Activated T-helper 2 cell treated with anti-CD3 and anti-CD28 coated beads, Interferon-gamma antibody, Interleukin-2, Interleukin-4, amounts not matched to agents 10 μg/mL and 5 μg/mL and 100 μg/mL, durations not matched to agents 14 hours and 24 hours and 36 hours (primary cell): ENCODE measurements at places on chromosomes 7 and 10. TPM values are rescaled to one million over a fixed set of nuclear protein-coding genes. Genes with fewer than 3 reads are reported as not detected.
A peak's percentile ranks its signal among the peaks of the same experiment; 100 is the strongest.

- peak; percentile 79 for DNase-seq
Measured at GRCh38 chr7:2698581-2699288, 10.7 kb downstream of the AMZ1 start.

ATG9B gene
- total RNA-seq: 5.0 and 6.4 TPM in 2 replicates

DNA sequence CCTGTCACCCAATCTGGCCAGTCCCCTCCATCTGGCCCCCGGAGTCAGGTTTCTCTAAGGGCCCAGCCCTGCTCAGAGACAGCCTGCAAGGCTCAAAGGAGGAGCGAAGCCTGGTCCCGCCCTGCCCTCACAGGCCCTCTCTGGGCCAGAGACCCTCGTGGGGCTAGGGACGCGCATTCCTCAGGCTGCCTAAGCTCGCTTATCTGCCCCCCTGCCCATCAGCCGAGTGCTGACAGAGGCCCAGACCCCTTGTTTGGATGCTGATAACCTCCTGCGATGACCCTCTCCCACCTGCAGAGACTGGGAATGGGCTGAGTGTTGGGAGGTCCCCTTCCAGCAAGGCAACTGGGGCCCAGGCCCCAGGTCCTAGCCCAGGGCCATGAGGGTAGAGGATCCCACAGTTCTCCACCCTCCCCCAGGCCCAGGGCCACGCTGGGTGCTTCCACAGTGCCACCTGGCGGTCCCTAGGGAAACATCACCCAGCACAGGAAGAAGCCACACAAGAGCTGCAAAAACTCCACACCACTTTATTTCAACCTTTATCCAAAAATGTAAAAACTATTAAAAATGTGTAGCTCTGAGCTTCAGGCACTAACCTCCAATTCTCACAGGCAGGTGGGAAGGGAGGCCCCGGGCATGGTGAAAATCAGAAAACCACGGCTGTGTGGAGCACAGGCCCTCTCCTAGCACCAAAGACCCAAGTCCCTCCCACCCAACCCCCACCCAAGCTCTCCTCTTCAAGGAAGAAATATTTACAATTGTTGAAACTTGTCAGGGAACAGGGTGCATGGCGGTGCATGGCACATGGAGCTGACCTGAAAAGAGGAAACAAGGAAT, 2.2 kb downstream of the NPM3 start:
- DNase-seq: peak; percentile 69

- no peak for DNase-seq
Measured at GRCh38 chr7:127581716-127582115, 3.7 kb downstream of the GCC1 start.

SPDYE17 gene
- total RNA-seq: not detected in 2 replicates

- no peak for DNase-seq
Measured at GRCh38 chr7:110861163-110861562, 229.8 kb upstream of the LRRN3 start.

PCDH15 gene
- total RNA-seq: 0.07 TPM in 1 of 2 replicates, not detected in the other

CYP2C18 gene
- total RNA-seq: 0.57 and 0.64 TPM in 2 replicates

DNA sequence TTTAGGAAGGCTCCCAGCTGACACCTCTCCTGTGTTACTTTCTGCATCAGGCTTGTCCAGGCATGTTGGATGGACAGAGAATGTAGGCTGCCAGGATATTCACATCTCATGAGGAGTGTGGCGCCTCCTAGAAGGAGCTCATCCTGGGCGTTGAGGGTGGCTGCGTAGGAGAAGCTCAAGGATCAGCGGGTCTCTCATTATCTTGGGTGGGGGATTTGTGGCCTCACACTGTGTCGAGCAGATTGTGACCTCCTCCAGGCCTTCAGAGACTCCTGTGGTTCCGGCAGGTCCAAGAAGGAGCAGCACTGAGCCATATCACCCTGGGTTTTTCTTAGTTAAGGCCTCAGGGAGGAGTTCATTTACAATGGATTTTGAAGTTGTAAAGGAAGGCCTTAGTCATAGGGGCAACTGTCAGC, 8.7 kb upstream of the COBL start:
- no peak for DNase-seq

CD36 gene
- total RNA-seq: not detected in 2 replicates

GRCh38 chr7:142603870-142604448, 145.3 kb upstream of the PRSS1 start:
- DNase-seq: peak; percentile 22

CCL24 gene
- total RNA-seq: not detected in 2 replicates

GRCh38 chr7:29457141-29457561, 106.5 kb upstream of the PRR15 start:
- no peak for DNase-seq

NEUROD6 gene
- total RNA-seq: not detected in 2 replicates

AVPI1 gene
- total RNA-seq: 2.3 and 2.4 TPM in 2 replicates

PNLIPRP2 gene
- total RNA-seq: not detected in 2 replicates

DNA sequence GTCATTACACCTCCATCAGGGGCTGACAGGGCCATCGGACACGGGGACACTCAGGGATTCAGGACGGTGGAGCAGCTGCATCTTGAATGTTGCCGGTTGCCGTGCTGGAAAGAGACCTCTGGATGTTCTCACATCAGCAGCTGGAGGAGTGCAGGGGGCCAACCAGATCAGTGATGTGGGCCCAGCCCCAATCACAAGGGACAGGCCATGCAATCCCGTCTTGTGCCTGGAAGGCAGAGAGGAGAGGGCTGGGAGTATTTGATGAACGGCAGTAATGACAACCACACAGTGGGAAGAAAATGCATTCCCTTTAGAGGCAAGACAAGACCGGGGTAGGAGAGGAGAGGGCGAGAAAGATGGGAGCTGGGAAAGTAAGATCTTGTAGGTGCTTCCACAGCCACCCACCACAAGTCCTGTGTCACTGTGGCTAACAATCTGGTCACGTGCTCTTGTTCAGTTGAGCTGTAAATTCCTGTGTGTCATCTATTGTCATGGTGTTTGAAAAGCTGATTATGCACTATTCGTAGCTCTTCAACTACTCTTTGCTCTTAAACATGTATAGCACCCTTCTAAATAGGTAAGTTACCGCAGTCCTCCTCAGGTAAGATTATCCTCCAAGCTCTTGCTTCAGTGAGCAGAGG, 85.9 kb upstream of the LEP start:
- no peak for DNase-seq

DNA sequence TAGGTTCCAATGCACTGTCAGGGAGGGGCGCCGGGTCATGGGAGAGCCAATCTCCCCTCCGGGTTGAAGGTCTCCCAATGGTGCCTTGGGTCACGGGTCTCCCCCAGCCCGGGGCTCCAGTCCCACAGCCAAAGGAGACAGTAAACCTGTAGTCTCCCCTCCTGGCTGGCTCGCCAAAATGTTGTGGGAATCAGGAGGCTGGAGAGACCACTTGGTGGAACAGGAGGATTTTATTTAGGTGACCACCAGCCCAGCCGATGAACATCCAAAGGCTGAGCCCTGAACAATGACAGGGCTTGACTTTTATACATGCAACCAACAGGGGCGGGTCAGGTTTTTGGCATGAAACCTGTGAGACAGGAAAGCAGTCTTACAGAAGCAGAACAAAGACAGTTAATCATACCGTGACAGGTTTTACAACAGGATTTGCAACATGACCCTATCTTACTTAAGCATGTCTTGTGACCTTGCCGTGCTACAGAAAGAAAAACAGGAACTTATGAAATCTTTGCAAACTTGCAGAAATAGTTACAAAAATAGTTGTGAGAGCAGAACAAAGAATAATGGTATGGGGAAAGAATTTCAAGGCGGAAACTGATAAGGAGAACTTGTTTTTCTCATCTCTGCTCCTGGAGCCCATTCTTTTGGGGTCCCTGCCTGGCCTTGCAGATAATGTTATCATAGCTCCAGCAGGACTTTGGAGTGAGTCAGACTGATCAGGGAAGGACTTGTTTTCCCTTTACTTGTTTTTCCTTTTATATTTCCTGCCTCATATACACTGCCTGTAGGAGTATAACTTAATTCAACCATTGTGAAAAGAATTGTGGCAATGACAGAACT, 7.1 kb downstream of the ERV3-1 start:
- DNase-seq: no peak

RAMP3 gene
- 0.14 TPM in 2 replicates for total RNA-seq

DNA sequence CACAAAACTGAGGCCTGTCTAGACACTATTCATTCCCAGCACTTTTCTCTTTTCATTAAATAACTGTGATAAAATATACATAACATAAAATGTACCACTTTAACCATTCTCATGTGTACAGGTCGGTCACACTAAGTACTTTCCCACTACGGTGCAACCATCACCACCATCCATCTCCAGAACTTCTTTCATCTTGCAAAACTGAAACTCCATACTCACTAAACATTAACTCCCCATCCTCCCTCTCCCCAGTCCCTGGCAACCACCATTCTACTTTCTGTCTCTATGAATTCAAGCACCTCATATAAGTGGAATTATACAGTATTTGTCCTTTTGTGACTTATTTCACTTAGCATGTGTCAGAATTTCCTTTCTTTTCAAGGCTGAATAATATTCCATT, 53.0 kb downstream of the ARHGAP12 start:
- no peak for DNase-seq

- no peak for DNase-seq
Measured at GRCh38 chr7:130334274-130334673, 10.3 kb upstream of the CPA5 start.

FGFBP3 gene
- 1.8 and 2.4 TPM in 2 replicates for total RNA-seq

- DNase-seq: no peak
Measured at GRCh38 chr10:71964743-71965515, 734 bp downstream of the CHST3 start.

DNA sequence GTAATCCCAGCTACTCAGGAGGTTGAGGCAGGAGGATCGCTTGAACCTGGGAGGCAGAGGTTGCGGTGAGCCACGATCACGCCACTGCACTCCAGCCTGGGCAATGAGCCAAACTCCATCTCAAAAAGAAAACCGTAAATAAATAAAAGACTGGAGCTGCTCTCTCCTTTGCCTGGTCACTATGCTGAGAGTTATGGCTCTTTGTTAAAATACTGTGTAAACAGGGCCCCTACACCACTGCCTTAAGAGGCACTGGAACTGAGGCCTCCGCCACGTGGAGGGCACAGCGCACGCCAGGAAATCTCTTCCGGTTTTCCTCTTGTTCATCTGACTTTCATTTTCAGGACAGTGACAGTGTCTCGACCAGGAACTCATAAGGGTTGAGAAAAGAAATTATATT, 123.3 kb downstream of the PAXIP1 start:
- no peak for DNase-seq

VIM gene
- total RNA-seq: 337 and 342 TPM in 2 replicates

GRCh38 chr10:62856021-62856420, 39.9 kb upstream of the EGR2 start:
- no peak for DNase-seq

DNA sequence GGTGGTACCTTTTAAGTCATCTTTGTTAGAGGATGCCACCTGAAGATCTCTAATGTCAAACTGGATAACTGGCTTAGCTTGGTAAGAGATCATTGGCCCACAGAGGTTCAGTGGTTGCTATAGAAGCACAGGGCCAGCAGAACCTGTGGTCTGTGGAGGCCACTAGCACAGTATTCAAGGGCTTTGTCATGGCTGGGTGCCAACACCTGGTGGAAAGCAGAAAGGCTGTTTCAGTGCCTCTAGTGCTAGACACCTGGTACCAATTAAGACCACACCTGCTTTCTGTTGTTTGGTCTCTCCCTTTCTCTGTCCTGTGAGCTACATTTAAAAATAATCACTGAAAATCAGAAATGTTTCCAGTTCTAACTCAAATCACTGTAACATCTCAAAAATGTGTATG, 10.0 kb upstream of the PCGF5 start:
- DNase-seq: no peak

SPDYE8 gene
- total RNA-seq: not detected in 2 replicates

KNDC1 gene
- total RNA-seq: 0.39 and 0.51 TPM in 2 replicates

DNA sequence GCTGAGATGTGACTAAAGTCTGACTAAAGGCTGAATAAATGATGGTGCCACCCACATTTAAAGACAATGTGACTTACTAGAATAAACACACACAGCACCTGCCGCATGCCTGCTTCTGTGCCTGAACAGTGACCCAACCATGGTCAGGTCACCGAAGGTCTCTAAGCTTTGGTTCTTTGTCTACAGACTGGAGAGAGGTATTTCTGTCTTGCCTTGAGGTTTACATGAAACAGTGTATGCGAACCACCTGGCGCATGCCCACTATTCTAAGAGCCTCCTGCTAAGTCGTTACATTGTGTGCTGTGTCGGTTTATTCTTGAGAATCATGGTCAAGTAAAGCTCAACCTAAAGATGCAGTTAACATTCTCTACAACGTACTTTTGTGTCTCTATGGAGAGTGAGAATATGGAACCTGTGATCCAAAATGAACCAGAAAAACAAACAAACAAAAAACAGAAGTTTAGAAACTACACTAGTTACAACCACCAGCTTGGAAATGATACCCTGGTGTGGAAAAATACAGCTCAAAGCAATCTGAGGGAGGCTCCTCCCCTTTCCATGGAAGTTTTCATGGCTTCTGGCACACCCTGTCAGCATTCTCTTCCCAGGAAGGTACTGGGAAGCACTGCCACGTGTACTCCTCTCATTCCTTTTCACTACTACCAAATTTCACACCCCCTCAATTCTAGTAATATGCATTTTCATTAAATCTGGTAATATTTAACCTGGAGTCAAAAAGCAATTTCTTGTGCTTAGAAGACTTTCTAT, 40.0 kb downstream of the VOPP1 start:
- DNase-seq: no peak

- no peak for DNase-seq
Measured at GRCh38 chr7:127396184-127396583, 3.7 kb upstream of the ZNF800 start.

SAMD9L gene
- total RNA-seq: 12.6 and 15.3 TPM in 2 replicates

- no peak for DNase-seq
Measured at GRCh38 chr10:14670551-14671240, 104.0 kb downstream of the FAM107B start.

DNA sequence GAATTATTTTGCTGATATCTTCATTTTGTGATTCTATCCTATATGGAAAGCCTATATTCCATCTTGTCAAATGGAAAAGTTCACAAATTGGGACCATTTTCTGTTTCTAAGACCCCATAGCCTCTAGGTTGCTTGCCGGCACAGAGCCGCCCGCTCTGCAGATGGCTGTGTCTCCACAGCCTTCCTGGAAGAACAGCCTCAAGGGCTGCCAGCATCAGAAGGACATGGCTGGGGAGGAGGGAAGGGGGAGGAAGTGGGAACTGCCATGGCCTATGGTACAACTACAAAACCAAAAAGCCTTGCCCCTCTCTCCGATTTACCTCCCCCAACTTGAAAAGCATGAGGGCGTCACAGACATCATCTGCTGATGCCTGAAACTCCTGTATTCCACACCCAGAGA, 75.9 kb downstream of the LANCL2 start:
- no peak for DNase-seq

SHH gene
- 0.07 and 0.14 TPM in 2 replicates for total RNA-seq

DNA sequence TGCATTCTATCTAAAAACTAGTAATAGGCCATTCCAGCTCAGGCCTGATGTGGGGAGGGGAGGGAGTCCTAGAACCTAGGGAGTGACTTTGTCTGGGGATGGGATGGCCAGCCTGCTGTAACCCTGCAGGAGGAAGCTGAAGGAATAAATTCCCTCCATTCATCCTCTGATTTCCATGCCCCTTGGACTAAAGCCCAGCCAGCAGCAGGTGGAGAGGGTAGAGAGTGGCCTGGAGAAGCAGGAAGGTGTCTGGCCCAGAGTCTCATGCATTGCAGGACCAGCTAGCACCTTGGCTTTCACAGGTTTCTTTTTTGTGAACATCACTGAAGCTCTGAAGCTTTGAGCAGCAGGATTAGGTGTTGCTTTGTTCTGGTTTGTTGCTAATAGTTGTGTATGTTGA, 32.8 kb upstream of the CDH23 start:
- DNase-seq: no peak

PNLIPRP1 gene
- total RNA-seq: not detected in 2 replicates
